ENCODE measurements at places on chromosomes 6 and 20.

- peak; percentile 26 for DNase-seq
These were observed 48.6 kb upstream of the FABP7 start for GRCh38 chr6:122730775-122731386.

DNA sequence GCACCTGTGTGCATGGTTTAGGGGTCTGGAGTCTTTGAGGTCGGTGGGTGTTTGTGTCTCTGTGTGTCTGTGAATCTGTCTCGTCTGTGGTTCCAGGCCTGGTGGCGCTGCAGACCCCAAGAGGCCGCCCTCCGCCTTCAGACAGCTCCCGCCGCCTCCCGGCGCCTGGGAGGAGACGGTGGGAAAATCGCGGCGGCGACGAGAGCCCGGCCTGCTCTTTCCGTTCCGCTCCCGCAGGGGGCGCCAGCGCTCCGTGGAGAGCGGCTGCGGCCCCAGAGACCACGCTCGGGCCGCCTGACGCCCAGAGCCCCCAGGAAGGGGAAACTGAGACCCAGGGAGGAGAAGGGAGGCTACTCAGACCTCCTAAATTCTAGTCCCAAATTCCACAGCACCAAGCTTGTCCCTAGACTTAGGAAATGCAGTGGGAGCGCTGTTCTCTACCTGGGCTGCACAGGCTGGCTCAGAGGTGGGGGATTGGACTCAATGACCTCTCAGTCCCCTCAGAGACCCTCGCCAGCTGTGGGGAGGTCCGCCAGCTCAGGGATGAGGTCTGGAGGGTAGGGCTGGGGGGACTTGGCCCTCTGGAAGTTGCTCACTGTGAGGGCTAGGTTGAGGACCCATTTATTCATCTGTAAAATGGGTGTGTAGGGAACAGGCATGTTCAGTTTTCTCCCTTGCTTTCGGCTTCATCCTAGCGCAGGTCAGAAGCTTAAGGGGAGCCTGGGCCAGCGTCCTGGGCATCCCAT is 36.9 kb upstream of the BLCAP start:
- DNase-seq, result no peak

DNA sequence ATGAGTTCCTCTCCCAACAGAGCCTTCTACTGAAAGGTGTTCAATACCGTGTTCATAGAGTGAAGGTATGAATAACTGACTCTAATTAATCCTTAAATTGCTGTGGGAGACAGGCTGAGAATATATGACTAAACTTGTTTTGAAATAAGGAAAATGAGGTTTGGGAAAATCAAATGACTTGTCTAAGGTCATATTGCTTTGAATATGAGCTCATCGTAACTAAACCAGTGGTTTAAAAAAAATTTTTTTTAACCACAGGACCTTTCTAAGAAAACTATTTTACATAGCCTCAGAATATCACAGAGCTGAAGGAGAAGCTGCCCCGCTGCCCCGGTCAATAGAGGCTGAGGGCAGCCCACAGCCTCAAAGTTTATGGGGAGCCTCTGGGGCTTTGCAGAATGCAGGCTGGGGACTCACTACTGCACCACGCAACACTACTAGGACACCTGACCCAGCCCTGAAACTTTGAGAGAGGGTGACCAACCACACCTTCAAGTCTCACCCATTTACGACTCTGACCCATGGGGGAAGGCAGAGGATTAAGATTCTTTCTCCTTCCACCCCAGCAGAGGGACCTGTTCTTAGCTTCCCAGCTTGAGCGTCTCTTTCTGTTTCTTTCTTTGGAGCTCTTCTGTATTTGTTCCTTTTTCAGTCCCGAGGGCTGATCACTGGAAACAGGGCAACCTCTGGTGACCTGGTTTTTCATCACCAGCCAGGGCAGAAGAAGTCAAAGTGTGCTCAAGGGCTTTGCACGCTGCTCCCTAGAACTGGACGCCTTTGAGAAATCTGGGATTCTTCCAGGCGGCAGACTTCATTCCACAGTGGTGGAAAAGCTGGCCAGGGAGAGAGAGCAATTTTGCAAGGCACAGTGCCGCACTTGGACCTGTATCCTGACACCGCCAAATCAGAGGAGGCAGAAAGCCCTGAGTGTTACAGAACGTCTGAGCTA is 220.2 kb downstream of the ATXN1 start:
- no peak for DNase-seq

DNA sequence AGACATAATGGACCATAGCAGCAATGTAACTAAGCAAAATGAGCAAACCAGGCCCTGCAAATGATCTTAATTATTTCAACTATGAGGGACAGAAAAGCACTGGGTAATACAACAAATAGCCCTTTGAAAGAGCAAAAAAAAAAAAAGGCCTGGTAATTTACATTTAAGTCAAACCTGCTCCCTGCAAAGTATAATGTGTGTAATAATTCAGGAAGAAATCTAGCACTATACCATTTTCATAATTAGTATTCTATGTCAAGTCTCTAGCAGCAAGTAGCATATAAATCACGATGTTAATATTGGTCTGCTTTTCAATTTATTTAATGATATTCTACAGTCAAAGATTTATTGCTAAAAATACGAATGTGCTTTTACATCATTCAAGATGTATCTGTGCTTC is 489.6 kb downstream of the BMP2 start:
- DNase-seq, result no peak

GRCh38 chr20:298776-299391 is 1.5 kb downstream of the ZCCHC3 start:
- DNase-seq, result no peak

- no peak for DNase-seq
These were observed 156.6 kb downstream of the NFATC2 start for GRCh38 chr20:51385646-51386530.

DNA sequence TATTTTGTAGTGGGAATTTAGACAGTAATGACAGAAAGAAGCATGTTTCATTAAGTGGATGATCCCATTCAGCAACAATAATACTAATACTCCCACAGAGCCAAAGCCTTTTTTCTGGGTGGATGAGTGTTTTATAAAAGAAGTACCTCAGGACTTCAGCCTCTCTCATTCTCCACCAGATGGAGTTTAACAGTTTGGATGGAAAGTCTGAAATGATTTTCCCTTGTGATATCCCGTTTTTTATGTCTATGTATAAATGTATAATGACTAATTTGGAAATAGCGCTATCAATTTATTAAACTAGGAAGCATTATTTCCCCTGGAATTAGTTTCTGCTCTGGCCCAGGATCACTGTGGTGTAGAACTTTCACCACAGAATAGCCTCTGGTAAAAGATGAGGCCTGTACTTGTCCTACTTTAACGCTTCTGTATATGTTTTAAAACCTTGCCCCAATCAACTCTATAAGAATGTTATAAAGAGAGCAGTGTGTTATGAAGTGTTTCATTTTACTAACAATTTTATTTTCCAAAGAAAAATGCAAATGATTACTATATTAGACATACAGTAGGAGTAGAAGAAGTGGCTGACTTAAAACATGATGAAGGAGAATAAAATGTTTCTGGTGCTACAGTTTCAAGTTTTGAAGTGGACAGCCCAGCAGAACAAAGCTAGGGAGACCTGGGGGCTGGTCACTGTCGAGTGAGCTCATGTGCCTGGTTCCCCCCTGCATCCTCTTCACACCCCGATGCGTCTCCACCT is 135.6 kb downstream of the HIVEP1 start:
- DNase-seq, result no peak
